IMR-90 (cell line): ENCODE measurements at places on chromosomes 16 and 17.

DNA sequence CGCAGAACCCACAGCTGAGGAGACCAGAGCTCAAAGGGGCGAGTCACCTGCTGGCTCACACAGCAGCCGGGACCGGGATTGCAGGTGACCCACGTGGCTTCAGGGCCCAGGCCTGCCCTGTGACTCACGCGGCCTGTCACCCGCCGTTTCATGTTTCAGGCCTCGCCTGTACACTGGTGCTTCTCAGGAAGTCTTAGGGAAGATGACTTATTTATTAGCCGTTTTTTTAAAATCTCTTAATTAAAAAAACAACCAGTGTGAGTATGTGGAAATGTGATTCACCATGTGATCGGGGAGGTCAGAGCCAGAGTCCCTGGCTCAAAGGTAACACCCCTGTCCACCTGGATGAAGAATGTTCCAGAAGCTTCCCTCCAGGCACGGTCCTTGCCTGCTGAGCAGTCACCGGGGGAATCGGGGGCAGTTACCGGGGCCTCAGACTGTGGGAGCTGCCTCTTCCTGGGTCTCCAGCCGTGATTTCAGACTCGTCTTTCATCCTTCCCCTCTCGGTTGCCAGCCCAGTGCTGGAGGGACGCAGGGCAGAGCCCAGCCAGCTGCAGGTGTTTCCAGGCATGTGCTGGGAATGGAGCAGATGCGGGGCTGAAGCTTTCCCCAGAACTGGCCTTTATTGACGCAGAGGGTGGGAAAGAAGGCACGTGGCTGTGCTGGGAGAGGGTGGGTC, 49.3 kb downstream of the CMIP start:
- H3K36me3 ChIP-seq, result peaks cover 3% of the 10 kb centered on the region; the same call in 1 of the 2 replicates
- H3K4me3 ChIP-seq, result no peak overlapping the region
- peak; percentile 94 for DNase-seq
- peak overlapping the region; percentile 5; the same call in 1 of the 2 replicates for H3K27ac ChIP-seq
- H3K4me1 ChIP-seq, result peaks cover 22% of the 10 kb centered on the region

GRCh38 chr17:45747911-45748310, 36.2 kb upstream of the CRHR1 start:
- no peaks in the 10 kb centered on the region for H3K36me3 ChIP-seq
- H3K4me1 ChIP-seq, result no peaks in the 10 kb centered on the region
- peaks cover 18% of the 10 kb centered on the region for H3K27me3 ChIP-seq
- no peak overlapping the region for H3K4me3 ChIP-seq

DNA sequence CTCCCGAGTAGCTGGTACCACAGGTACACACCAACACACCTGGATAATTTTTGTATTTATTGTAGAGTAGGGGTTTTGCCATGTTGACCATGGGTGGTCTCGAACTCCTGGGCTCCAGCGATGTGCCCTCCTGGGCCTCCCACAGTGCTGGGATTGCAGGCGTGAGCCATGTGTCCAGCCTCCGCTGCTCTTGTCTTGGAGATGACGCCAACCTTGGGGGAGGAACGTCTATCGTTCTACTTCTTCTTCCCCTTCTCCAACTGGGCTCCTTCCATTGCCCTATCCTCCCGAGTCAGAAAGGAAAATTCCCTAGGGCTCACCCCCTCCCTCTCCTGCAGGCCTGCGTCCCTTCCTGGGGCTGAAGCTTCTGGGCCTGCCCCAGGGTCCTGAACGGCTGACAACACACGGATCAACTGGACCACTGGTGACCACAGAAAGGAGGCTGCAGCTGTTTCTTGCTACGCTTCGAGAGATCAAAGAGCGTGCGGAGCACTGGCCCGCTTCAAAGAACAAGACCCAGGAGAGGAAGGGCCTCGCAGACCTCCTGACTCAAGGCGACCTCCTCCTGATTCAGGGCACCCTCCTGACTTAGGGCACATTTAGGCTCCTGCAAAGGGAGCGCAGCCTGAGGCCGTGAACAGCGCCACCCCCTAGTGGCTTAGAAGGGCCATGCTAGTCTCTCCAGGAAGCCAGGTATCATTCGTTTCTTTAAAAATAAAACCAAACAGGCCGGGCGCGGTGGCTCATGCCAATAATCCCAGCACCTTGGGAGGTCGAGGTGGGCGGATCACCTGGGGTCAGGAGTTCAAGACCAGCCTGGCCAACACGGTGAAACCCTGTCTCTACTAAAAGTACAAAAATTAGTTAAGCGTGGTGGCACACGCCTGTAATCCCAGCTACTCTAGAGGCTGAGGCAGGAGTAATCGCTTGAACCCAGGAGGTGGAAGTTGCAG, 48.5 kb upstream of the HELZ start:
- H3K36me3 ChIP-seq, result no peaks in the 10 kb centered on the region
- H3K27me3 ChIP-seq, result no peaks in the 10 kb centered on the region; the same call in 1 of the 2 replicates
- H3K4me3 ChIP-seq, result no peak overlapping the region

- H3K4me1 ChIP-seq, result peaks cover 6% of the 10 kb centered on the region
- H3K27me3 ChIP-seq, result no peaks in the 10 kb centered on the region
- no peak overlapping the region for H3K4me3 ChIP-seq
- no peak overlapping the region for H3K27ac ChIP-seq
Measured at GRCh38 chr17:12592941-12593340, 72.7 kb upstream of the MYOCD start.

GRCh38 chr16:49697631-49698452, 158.1 kb downstream of the ZNF423 start:
- no peak for DNase-seq
- H3K27ac ChIP-seq, result no peak overlapping the region
- peaks cover 36% of the 10 kb centered on the region for H3K27me3 ChIP-seq
- no peaks in the 10 kb centered on the region for H3K36me3 ChIP-seq
- no peaks in the 10 kb centered on the region for H3K4me1 ChIP-seq
- H3K4me3 ChIP-seq, result no peak overlapping the region

GRCh38 chr17:29246628-29247027, at the start of gene CRYBA1:
Gene CRYBA1 (plus strand): TSS chr17:29246859. CDS start chr17:29246864, 5 bp downstream.
- peaks cover 17% of the 10 kb centered on the region for H3K4me1 ChIP-seq
- no peaks in the 10 kb centered on the region for H3K36me3 ChIP-seq
- H3K27ac ChIP-seq, result no peak within 1 kb of the TSS
- no peak for DNase-seq
- H3K27me3 ChIP-seq, result no peaks in the 10 kb centered on the region

- H3K27me3 ChIP-seq, result no peaks in the 10 kb centered on the region
- peak overlapping the region; percentile 21; the same call in 1 of the 2 replicates for H3K27ac ChIP-seq
- peak overlapping the region; percentile 59 for H3K4me3 ChIP-seq
- DNase-seq, result peak; percentile 64
- no peaks in the 10 kb centered on the region for H3K36me3 ChIP-seq
- peaks cover 2% of the 10 kb centered on the region; the same call in 1 of the 2 replicates for H3K4me1 ChIP-seq
Measured at GRCh38 chr17:7177191-7177953, 1.8 kb downstream of the ASGR1 start.

- H3K27ac ChIP-seq, result peak within 1 kb of the TSS; percentile 86
- H3K4me3 ChIP-seq, result peak within 1 kb of the TSS; percentile 87
- H3K36me3 ChIP-seq, result peaks cover 5% of the 10 kb centered on the region
- H3K27me3 ChIP-seq, result no peaks in the 10 kb centered on the region
Measured at GRCh38 chr16:2214719-2214968, at the start of gene PGP. Gene PGP (minus strand): TSS chr16:2214840. CDS start chr16:2214777, 63 bp downstream.

GRCh38 chr16:74771656-74772315, 2.8 kb downstream of the FA2H start:
- no peaks in the 10 kb centered on the region for H3K36me3 ChIP-seq
- peaks cover 55% of the 10 kb centered on the region for H3K27me3 ChIP-seq
- H3K4me3 ChIP-seq, result no peak overlapping the region
- no peak for DNase-seq

DNA sequence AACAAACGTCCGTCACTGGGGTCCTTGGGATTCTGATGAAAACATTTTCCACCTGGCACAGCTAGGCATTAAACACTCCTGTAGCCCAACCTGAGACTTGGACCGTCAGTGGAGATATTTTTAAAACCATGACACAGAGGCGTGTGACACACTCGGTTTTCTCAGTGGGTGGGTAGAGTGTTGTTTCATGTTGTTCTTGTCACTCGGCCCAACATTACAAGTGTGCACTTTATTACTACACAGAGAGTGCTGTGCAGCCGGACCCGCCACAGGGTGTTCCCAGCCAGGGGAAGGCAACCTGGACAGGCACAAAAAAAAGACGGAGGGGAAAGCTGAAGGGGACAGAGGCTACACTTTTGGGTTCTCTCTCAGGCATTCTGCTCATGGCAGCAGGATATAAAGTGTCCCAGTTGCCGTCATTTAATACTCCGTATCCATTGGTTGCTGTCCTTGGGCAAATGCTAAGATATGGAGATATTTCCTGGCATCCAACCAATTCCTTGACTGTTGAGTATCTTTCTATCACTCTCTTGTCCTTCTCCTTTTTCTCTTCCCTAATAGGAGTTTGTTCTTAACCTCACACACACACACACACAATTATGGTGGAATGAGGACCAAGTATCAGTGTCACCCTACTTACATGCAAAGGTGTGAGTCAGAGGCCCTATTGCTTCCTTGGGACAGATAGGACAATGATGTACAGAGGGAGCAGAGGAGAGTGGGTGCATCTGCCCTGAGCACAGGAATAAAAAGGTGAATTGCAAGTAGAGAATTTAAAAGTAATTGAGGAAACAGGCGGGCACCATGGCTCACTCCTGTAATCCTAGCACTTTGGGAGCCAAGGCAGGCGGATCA, 154.1 kb upstream of the SOX9 start:
- H3K27ac ChIP-seq, result no peak overlapping the region
- H3K36me3 ChIP-seq, result no peaks in the 10 kb centered on the region
- H3K27me3 ChIP-seq, result no peaks in the 10 kb centered on the region
- DNase-seq, result no peak
